Stimulated activated CD4-positive, alpha-beta T cell treated with anti-CD3 and anti-CD28 coated beads, Interleukin-1b, Interleukin-23, amount 100 ng/mL, for 48 hours (primary cell): ENCODE measurements at places on chromosomes 3 and 15.

DNA sequence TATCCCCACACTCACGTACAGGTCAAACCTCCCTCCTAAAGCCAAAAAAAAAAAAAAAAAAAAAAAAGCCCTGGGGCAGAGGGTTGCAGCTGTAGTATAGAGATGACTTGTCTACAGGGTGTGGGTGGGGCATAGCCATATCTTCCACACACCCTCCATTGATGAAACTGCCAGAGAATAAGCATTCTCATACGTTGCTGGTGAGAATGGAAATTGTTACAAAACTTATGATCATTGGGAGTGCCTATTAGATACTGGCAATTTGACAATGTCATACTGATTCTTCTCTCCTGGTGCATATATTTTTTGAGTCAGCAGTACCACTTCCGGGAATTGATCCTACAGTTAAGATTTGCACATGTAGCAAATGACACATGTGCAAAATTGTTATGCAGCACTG is 11.0 kb upstream of the CTNNB1 start:
- peak; percentile 62 for DNase-seq

- no peak for DNase-seq
Measured at GRCh38 chr15:101148881-101149664, 102.8 kb downstream of the CHSY1 start.

DNA sequence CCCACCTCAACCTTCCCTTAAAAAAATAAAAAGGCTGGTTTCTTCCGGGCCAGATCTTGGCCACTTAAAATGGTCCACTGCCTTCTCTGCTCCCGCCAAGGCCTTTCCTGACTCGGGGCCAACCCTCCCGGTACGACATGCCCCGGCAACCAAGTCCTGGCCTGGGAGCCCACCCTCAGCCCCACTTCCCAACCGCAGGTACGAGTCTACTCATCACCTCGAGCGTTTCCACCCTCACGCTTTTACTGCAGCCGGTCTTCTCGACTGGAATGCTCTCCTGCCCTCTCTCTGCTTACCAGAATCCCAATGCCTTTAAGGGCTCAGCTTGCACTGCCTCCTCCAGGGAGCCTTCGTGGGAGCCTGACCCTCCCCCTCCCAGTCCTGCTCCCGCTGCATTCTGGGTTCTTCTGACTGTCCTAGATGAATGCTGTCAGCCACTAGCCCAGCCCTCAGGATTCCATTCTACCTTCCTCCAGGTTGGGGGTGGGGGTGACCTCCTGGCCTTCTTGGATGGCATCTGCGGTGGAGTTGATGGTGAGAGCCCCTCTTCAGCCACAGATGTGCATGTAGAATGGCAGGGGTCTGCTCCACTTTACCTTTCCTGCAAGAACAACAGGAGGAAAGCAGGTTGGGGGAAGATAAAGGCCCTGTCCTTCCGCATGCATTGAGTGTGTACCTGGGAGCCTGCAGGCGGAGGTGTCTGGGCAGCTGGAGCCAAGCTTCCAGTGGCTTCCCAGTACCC is 1.1 kb upstream of the CSRNP1 start:
- DNase-seq, result no peak

DNA sequence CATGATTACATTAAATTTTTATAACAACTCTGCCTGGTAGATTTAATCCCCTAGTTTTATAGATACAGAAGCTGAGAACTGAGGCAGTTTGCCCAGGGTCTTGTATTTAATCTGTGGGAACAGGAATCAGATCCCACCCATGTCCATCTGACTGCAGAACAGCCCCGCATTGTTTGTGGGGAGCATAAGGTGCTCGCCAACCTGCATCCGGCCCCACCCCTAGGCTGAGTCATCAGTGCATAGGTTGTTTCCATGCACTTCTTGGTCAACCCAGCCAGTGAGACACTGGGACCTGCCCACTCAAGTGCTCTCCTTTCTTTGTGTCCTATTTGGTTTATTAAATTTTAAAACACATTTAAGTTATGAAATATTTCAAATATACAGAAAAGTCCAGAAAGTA is 266.2 kb downstream of the OPA1 start:
- no peak for DNase-seq

GRCh38 chr3:196214783-196215441 is 1.4 kb upstream of the SLC51A start:
- DNase-seq, result no peak

- no peak for DNase-seq
Measured at GRCh38 chr3:106824856-106825255, 552.4 kb upstream of the CCDC54 start.

DNA sequence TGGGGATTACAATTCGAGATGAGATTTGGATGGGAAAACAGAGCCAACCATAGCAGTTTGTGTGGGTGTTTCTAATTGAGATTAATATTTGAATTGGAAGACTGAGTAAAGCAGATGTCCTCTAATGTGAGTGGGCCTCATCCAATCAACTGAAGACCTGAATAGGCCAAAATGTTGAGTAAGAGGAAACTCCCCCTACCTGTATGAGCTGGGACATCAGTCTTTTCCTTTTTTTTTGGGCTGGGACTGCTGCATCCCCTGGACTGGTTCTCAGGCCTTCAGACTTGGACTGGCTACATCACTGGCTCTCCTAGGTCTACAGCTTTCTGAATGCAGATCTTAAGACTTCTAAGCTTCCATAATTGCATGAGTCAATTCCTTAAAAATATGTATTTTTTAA is 144.1 kb downstream of the CD47 start:
- no peak for DNase-seq

DNA sequence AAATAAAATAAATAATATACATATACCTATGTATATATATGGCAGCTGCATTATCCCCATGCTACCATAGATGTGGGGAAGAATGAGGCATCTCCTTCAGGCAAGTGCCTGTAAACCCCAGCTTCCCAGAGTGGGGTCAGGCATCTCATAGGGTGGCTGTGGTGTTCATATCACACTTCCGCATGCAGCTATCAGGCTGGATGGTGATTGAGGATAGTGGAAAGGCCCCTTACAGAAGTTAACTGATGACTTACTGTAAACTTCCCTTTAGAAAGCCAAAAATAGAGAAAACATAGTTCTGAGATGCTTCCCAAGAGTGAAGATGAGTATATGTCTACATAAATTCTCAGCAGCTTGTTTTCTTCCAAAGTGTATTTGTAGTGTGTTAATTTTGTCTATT is 3.5 kb upstream of the PP2D1 start:
- no peak for DNase-seq
